GM13977 (cell line): ENCODE measurements at places on chromosomes 3 and 15.
A peak's percentile ranks its signal among the peaks of the same experiment; 100 is the strongest.

DNA sequence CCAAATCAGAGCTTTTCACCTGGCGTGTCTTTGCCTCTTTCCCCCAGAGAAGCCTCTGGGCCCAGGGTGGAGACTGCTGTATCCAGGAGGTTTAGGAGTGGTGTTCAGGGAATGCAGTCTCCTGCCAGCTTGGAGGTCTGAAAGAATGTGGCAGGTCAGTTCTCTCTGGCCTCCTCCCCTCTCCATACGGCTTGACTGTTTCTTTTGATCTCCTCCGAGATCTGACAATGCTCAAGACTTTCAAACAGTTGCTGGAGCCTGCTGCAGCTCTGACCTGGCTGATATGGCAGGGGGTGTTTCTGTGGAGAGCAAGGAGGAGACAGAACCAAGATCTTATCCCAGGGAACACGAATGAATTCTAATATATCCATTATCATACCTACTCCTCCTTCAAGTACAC is 24.7 kb upstream of the TM4SF4 start:
- no peak for DNase-seq

DNA sequence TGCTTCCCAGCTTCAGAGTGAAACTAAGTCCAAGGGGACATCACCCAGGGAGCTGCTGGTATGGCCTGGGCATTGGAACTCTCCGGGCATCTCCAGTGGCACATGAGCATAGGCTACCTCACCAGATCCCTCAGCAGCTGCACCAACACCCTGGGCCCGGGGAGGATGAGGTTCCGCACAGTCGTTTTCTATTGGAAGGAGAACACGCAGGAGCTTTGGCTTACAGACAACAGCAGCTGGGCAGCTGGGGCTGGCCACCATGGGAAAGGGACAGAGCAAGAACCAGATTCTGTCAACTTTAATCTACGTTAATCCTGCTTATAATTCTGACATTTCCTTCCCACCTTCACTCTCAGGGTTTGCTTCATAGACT is 65.5 kb downstream of the MYO1E start:
- DNase-seq, result no peak

DNA sequence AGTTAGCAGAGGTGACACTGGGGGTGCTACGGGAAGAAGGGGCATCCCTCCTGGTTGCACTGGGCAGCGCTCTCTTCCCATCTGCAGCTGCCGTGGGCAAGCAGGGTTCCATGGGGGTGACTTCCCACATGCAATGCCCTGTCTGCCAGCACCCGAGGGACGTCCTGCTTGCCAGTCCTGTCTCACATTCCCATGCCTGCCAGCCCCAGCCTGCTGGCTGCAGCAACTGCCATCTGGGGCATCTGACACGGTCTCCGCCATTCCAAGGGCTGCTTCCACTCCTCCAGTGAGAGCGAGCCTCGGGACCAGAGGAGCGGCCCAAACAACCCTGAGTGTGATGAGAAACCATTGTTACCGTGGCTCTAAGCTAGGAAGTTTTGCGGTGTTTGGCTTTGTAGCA is 45.4 kb upstream of the RPL32 start:
- no peak for DNase-seq

- no peak for DNase-seq
Observed at GRCh38 chr3:66463054-66463631, 37.7 kb downstream of the LRIG1 start.

DNA sequence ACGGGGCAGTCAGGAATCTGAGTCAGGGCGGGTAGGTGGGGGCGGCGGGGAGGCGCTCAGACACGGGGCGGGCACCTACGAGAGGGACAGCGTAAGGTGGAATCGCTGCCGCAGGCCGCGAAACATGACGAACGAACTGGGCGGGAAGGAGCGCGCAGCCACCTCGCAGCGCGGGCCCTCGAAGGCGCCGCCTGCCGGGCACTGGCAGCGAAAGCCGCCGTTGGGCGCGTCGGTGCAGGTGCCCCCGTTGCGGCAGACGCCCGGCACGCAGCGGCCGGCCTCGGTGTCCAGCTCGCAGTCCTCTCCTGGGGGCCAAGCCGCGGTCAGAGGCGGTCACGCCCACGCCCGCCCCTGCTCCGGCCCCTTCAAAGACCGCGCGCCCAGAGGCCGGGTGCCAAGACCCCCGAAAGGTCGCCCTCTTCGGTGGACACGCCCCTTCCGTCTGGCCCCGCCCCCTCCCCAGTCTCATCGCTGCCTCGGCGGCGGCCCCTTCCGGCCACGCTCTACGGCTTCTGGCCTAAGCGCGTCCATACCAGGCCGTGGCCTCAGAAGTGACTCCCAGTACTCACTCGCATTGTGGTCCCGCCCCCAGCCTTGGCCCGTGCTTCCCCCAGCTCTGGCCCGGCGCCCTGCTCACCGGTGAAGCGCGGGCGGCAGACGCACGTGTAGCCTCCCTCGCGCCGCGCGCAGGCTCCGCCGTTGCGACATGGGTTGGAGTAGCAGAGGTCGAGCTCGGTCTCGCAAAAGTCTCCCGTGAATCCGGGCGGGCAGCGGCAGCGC is 6.4 kb downstream of the CELSR3 start:
- DNase-seq, result peak; percentile 95
